ENCODE measurements at places on chromosomes 2 and 18.

DNA sequence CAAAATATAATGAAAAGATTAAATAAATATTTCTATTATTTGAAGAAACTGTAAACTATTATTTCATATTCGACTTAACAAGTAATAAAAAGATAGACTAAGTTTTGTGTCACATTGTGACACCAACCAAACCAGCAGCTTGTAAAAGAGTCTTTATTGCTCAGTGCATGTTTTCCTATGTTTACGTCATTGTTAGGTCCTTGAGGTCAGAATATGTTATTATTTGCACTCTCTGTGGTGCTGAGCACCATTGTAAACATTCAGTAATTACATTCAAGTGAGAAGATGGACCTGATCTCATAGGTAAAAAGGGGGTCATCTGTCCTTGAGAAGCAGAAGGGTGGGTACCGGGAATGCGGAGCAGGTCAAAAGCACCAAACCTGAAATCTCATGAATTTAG is 1999.1 kb upstream of the CELF4 start:
- DNase-seq: no peak

DNA sequence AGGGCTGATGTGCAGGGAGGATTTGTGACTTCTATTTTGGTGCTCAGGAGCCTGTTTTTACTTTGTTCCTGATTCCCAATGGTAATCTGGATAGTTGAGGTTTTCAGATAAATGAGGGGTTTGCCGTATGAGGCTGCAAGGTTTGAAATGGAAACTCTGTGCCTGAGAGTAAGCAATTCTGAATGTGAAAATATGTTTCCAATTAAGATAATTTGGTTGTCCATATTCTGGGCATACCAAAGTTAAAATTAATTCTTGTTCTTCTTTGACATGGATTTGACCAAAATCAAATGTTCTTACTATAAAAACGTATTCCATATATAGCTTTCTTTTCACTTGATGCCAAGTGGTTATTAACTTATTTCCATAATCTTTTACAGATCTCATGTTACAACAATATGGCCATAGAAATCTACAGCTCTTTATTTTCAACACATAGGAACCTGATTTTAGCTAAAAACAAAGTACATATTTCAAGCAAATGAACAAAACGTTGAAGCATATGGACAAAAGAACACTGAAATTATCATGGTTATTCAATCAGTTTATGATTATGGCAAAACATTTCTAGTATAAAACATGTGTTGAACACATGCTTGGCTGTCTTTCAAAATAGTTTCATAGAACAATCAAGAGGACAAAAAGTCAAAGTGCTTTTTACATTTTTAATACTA is 63.4 kb upstream of the ARHGAP28 start:
- no peak for DNase-seq

GRCh38 chr2:204072443-204073324 is 136.1 kb downstream of the ICOS start:
- DNase-seq: peak; percentile 35

GRCh38 chr2:238796223-238796885 is 51.5 kb upstream of the TWIST2 start:
- no peak for DNase-seq

DNA sequence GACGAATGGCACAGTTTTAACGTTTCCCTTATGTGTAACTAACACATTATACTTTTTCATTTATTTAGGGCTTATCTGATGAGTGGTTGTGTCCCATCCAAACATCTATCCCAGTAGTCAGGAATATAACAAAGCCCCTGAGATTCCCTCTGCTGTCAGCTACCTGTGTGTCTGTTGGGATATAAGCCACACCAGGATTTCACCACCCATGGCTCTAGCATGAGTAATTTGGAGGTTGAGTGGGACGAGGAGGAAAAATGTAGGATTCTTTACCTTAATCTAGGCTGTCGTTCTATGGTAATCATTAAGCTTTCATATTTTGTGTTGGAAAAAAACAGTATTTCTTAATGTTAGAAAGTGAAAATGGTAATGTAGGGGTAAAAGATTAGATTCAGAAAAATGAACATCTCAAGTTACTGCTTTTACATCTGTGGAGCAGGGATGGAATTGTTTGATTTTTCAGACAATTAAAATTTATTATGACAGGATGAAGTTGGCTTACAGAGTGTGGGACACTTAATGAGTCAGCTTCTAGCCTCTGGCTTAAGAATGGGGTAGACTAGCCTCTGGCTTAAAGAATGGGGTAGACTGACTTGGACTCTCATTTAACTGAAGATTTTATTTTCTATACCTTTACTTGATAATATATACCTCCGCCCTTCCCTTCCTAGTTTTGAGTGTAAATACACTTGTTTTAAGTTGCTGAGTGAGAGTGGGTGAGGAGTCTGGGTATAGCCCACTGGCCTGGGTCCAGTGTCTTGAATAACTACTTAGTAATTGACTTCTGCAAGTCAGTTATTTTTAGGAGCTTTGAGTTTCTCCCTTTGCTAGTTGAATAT is 88.5 kb upstream of the RANBP2 start:
- DNase-seq: no peak

DNA sequence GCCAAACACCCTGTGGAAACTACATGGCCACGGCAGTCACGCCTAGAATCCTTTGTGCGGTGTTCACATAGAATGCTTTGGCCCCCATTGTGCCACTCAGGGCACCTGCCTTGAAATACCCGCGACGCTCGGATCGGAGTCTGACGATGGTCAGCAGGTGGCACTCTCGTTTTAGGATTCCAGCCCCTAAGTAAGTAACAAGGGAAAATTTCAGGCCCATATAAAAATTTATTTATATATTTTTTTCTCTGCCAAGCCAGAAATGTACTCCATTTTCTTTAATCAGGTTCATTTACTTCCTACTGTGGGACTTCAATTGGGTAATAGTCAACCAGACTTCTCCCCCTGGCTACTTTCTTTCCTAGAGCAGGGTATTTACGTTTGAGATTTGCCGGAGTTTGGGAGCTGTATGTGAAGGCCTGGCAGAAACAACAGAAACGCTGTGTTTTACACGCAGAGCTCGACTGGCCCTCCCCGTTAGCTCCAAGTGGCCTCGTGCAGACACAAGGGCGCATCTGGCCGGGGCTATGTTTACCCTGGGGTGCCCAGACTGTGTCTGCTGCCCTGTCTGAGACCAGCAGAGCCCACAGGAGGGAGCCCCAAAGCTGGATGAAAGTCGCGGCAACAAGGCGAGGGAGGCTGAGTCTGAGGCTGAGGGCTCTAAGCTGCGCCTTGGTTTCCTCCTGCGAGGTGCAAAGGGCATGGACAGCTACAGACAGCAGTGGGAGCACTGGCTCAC is 41.6 kb downstream of the LRRC30 start:
- no peak for DNase-seq

DNA sequence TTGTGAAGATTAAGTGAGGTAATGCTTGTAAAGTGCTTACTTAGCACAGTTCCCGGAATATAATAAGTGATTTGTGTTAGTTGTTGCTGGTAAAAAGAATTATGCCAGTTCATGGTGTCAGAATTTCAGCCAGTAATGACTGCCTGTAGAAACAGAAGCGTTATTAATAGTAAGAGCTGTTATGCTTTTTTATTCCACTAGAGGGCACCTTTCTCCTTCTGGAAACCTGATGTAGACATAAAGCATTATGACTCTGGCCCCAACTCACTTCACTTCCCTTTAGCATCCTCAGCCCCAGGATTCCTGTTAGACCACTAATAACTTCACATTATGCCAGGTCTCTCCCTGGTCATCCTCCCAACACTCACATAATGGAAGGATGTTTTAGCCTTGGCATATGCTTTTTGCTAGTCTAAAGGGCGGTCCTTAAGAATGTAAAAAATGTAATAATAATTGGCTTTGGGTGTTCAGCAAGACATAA is 34.9 kb downstream of the C18orf54 start:
- DNase-seq: peak; percentile 48

- no peak for DNase-seq
Observed at GRCh38 chr18:37378336-37379010, 187.1 kb downstream of the CELF4 start.

GRCh38 chr2:70435138-70435537 is 118.5 kb downstream of the TGFA start:
- DNase-seq: no peak

DNA sequence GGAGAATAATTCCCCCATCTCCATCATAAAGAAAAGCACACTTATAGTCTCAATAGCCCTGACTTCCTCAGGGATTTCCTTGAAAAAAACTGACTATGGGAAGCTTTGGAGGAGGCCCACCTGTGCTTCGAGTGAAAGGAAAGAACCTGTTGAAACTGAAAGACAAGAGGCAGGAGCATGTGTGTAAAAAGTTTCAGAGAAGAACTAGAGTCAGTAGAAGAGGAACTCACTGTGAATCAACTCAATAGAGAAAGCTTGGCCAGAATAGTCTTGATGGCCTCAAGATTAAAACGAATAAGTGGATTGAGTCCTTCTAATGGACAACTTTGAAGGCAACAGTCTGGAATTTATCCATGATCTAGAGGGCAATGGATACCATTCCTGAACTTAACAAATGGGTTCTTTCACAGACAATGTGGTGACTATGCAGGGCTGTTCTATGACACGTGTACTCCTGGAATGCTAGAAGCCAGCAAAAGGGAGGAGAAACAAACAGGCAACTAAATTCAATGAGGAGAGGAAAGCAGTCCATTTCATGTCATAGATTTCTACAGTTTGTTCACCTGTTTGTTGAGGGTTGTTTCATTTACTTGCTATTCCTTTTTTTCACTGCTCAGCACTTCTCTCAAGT is 442.3 kb downstream of the GRB14 start:
- no peak for DNase-seq

- DNase-seq: no peak
Observed at GRCh38 chr2:64166637-64167420, 22.6 kb upstream of the PELI1 start.

DNA sequence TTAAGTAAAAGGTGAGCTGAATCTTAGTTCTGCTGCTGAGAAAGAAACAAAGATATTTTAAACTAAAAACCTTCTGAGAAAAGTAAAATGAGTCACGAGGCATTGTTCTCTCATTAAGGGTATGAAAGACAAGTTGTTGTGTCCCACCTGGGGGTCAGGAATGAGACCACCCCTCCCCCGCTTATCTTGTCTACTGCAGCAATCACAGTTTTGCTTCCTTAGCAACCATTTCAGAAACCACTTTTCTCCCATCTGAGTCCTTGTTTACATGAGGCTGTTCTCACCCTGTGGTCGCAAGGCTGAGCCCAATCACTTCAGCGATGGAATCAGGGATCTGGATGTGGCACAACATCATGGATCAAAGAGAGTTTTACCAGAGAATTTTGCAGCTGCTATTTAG is 377.6 kb upstream of the NETO1 start:
- DNase-seq: no peak

GRCh38 chr18:61608316-61608715 is 275.1 kb downstream of the CDH20 start:
- DNase-seq: no peak

- peak; percentile 4 for DNase-seq
Observed at GRCh38 chr18:63079114-63079513, 240.5 kb downstream of the BCL2 start.

DNA sequence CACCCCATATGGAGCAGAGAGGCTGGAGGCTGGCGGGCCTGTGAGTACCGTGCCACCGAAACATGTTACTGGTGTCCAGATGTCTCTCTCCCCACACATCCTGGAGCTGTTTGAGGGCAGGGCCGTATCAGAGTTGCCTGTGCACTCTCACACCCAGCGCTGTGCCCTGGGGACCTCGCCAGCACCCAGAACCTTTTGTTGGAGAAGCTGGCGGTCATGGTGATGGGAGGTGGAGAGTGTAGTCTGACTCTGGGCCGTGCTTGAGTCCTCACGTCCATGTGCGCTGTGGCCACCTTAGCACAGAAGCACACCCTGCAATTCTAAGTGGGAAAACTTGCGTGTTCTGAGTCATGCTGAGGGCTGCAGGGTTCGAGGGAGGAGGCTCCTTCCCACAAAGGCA is 259.2 kb downstream of the NDUFA10 start:
- no peak for DNase-seq

DNA sequence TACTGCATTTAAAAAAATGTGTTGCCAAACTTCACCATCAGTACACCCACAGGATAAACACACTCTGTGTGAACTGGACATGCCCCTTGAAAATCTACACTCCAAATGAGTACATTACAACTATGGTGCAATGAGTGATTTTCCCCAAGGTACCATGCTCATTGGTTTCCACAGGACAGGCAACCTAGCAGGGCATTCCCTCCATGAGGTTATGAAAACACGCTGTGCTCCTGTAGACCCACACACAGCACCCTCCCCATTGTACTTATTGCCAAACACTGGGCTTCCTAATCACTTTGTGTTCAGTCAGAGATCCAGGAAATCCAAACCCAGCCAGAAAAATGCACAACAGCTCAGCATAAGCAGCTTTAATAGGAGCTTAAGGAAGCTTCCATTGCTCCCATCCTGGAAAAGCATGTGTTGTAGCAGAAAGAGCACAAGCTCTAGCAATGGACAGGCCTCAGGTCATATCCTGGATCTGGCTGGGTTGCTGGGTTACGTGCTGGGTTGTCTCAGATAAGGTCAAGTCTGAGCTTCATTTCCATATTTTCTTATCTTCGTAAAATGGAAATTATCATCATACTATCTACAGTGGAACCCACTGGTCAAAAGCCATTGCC is 20.8 kb upstream of the ATIC start:
- DNase-seq: no peak

DNA sequence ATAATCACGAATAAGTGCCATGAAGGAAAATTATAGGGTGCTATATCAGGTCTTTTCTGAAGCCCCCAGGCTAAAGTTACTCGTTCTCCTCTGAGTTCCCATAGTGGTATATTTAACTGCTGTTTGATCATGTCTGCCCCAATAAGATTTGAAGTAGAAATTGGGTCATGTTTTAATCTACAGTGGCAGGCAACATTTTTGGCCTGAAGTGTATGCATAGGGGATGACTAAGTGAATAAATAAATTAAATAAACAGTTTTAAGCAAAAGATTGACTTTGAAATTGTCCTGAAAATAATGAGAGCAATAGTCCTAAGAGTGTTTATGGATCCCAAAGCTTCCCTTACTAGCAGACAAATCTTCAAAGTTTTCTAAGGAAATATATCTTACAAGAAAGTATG is 500.9 kb downstream of the TNS1 start:
- DNase-seq: no peak

DNA sequence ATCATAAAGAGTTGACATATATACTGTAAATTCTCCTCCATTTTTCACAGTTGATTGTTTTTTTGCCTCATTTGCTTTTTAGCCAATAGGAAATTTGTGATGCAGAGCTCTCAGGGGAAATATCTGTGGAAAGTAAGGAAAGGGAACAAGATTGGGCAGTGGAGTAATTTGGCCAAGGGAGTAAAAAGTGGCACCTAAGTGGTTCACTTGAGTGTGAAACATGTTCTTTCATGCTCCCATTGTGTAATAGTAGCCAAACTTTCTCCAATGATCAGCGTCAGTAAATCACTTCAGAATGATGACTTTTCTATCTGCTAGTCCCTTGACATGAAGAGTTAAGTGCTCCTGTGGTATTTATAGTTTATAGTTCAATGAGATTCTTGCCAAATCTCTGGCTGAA is 141.9 kb upstream of the KCNJ3 start:
- DNase-seq: no peak

- DNase-seq: no peak
Observed at GRCh38 chr2:231614559-231615057, 21.9 kb downstream of the TEX44 start.

GRCh38 chr2:186697536-186697935 is 3.7 kb downstream of the FAM171B start:
- no peak for DNase-seq

GRCh38 chr18:51197661-51198424 is at the start of gene MEX3C:
Gene MEX3C, minus strand, starts transcription at chr18:51197681. Its CDS starts 361 bp downstream, at chr18:51197320.
- peak; percentile 99 for DNase-seq

- no peak for DNase-seq
Observed at GRCh38 chr2:13135856-13136255, 419.1 kb downstream of the TRIB2 start.

GRCh38 chr18:50312296-50313030 is 25.0 kb upstream of the CXXC1 start:
- DNase-seq: no peak

GRCh38 chr2:208584378-208584985 is 177.9 kb downstream of the PTH2R start:
- DNase-seq: no peak

All from CD4-positive, alpha-beta memory T cell (primary cell).